Left forelimb (tissue), 1 donor: ENCODE measurements at places on chromosomes 11 and 22.

DNA sequence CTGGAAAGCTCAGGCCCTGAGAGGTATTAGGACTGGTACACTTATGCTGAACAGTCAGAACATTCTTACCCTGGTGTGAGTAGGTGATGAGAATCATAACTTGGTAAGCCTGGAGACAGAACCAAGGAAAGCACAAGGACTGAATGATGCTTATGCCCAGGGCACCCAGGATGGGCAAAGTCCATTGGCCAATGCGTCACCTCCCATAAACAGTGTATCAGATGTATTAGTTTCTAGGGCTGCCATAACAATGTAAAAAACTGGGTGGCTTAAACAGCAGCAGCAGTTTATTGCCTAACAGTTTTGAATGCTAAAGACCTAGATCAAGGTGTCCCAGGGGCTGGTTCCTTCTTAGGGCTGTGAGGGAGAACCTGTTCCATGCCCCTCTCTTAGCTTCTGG is 107.0 kb downstream of the FAR1 start:
- DNase-seq = no peak

DNA sequence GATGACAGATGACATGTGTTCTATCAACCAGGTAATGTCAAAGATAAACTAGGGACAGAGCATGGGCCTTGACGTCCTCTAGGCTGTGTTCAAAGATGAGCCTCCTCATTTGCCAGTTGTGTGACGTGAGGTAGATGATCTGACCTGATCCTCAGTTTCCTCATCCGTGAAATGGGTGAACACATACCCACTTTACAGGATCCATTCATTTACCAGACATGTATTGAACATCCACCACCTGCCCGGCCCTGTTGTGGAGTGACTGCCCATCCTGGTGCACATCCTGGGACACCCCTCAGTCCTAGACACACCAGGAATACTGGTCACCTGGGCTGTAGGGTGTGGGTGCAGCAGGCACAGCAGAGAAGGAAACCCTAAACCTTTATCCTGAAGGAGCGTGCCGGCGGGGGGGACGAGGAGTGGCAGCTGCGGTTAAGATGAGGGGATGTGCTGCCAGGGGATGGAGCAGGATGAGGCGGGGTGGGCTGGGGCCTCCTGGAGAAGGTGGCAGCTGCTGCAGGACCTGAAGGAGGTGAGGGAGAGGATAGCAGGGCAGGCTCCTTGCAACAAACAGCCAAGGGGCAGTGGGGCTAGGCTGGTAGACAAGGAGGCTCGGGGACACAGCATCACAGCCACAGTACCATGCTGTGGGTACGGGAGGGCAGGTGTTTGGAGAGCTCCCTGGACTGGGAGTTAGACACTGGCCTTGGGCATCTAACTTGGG is 8.4 kb downstream of the CLDN5 start:
- no peak for DNase-seq

- no peak for DNase-seq
Measured at GRCh38 chr22:22099833-22100812, 117.5 kb upstream of the TOP3B start.

DNA sequence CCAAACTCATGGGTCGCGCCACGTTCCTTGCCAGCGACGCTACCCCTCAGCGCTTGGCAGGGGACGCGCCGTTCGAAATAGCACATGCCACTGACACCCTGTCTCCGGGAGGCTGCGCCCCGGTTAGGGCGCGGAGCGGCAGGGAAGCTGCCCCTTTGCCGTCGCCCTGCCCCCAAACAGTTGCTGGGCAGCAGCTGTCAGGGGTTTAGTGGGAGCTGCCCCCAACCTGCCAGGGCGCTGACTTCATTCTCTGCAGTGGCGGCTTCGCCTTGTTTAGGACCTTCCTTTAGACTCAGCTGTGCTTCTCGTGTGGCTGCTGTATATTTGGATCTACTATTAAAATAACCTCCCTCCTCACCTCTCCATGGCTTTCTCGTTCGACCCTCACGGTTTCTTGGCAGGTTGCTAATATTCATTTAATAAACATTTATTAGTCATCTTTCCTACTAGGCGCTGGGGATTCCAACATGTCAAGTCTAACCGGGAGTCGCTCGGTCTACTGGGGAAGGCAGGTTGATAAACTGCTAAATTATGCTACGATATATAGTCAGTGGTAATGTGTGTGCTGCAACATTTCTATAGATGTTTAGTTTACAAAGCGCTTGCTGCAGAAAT is 782 bp downstream of the TMEM109 start:
- peak; percentile 78 for DNase-seq

GRCh38 chr22:37809672-37810333 is 2.1 kb downstream of the GCAT start:
- DNase-seq = no peak
